Lung (tissue), 17 donors: ENCODE measurements at places on chromosomes 13 and 19. TPM values are rescaled to one million over a fixed set of nuclear protein-coding genes. Genes with fewer than 3 reads are reported as not detected.

GRCh38 chr13:50599046-50599445 is 244.4 kb downstream of the DLEU7 start:
- DNase-seq: no peak

GRCh38 chr19:41753936-41754529 is 1.3 kb upstream of the CEACAM6 start:
- peak; percentile 21 for DNase-seq

- no peak for DNase-seq
Measured at GRCh38 chr13:23725922-23726321, 155.7 kb downstream of the TNFRSF19 start.

GRCh38 chr13:67137044-67137735 is 92.9 kb downstream of the PCDH9 start:
- no peak for DNase-seq

DNA sequence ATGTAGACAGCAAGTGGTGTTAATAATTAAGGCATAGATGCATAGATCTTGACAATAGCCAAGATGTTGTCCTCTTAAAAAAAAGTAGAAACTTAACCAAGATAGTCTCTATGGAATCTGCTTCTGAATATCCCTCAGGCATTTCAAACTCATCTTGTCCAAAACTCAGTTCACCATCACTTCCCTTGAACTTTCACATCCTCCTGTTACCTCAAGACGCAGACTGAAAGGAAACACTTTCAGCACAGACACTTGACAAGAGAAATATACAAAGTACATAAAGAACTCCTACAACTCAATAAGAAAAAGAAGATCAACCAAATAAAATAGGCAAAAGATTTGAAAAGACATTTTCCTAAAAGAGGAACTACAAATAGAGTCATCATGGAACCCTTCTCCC is 451.1 kb downstream of the FOXO1 start:
- DNase-seq: no peak

GRCh38 chr19:56720281-56720680 is 48.7 kb upstream of the ZNF835 start:
- DNase-seq: no peak

- no peak for DNase-seq
Measured at GRCh38 chr19:1223018-1223855, 14.6 kb downstream of the CBARP start.

- DNase-seq: no peak
Measured at GRCh38 chr13:32115066-32115465, 83.5 kb downstream of the FRY start.

DNA sequence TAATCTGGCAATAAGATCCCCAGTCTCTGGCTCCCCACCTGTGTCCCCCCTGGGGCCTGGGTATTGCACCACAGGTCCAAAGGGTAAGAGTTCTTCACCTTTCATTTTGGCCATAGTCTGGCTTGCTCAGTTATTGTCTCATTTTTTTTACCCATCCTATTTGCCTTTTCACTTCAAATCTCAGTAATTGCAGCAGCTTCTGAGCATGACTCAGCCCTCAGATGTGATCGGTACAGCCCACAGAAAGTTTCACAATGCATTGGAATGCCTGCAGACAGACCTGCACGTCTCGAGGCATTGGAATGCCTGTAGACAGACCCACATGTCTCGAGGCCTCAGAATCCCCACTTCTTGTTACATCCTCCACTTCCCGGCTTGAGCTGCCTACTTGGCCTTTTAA is 173.6 kb downstream of the NUFIP1 start:
- DNase-seq: peak; percentile 38

- no peak for DNase-seq
Measured at GRCh38 chr13:73262862-73263627, 204.2 kb downstream of the KLF5 start.

Gene DHDH
- total RNA-seq: 0.51 TPM

Gene LAIR2
- total RNA-seq: not detected

Gene RNF113B
- total RNA-seq: not detected

Gene GIPC3
- total RNA-seq: 2.1 TPM

Gene ELSPBP1
- total RNA-seq: not detected

Gene SHISA2
- total RNA-seq: 13.2 TPM

Gene REEP6
- 6.8 TPM for total RNA-seq

Gene CYP2F1
- 0.85 TPM for total RNA-seq

Gene ZNRF4
- total RNA-seq: not detected

Gene RETN
- 42.6 TPM for total RNA-seq
